ENCODE measurements at places on chromosomes 4 and X.

DNA sequence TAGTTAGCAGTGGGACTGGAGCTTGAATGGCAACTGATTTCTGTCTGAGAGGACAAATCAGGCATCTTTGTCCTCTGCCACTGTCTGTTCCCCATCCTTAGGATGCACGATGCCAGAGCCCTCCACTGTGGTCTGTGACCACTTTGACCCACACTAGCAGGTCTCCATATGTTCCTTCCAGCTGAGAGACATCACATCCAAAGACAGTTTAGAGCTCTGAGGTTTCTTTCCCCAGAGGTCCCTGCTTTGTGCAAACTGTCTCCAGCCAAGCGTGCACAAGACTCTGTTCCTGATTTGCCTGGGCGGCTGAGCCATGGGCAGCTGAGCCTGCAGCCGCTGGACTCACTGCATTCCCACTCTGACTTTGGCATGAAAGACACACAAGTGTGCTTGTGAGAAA, 98.0 kb downstream of the PTTG2 start:
- DNase-seq = no peak

- no peak for DNase-seq
Measured at GRCh38 chrX:67693928-67694327, 150.1 kb downstream of the AR start.

DNA sequence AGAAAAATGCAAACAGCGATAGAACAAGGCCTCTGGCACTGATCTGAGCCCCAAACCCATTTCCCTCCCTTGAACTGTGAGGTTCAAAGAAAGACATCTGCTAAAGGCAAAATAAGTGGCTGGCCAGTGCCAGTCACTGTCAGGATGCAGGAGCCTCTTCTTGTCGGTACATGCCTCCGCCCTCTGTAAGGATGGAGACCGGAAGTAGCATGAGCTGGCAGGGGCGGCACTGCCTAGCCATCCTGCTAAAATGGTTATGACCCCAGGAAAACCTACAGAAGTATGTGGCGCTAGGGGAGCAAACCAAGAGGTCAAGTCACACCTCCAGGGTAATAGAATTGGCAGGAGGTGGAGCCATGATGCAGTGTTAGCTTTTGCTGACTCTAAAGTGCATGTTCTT, 180.3 kb downstream of the DCLK2 start:
- DNase-seq = no peak

DNA sequence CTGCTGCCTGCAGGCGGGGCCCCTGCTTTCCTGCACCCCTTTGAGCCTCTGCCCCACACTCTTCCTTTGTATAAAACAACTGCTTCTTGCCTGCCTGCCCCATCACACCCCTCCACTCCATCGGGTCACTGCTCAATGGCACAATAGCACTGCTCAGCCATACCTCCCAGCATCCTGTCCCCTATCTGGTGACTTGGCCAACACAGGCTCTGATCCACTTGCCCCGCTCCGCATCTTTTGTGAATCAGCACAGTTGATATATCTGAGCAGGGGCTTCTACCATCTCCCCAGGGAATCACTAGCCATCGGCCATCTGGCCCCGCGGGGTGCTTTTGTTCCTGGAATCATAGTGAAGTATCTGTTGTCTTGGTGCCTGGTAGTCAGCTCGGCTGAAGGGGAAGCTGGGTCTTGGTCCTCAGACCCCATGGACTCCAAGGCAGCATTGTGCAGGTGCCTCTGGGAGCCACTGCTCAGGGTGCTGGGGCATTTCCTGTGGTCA, 45.3 kb downstream of the MAP7D3 start:
- no peak for DNase-seq

DNA sequence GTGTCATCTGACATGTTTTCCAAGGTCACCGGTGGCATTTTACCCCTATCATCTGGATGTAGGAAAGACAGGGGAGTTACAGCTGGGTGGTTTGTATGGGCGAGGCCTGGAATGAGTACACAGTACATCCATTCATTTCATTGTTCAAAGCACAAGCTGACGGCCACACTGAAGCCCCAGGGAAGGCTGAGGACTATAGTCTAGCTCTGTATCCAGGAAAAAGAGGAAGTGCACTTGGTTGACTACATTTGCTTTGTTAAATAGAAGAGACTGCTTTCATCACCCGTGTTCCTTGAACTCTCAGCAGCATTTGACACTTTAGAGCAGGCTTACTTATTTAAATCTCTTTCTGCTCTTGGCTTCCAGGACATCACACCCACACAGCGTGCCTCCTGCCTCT, 1041.0 kb upstream of the TENM3 start:
- DNase-seq = no peak

DNA sequence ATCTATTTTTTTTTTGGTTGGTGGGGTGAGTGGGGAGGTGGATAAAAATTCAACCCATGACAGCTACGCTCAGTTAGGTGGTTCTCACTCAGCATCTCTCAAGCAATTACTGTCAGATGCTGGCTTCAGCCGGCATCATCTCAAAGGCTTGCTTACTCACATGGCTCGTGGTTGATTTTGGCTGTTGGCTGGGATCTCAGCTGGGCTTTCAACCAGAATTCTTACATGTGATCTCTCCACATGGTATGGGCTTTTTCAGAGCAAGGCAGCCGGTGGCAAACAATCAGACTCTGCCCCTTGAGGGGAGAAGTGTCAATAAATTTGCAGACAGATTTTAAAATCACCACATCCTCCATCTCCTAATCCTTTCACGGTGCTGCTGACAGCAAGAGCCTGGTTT, 47.2 kb downstream of the SLC34A2 start:
- DNase-seq = no peak

DNA sequence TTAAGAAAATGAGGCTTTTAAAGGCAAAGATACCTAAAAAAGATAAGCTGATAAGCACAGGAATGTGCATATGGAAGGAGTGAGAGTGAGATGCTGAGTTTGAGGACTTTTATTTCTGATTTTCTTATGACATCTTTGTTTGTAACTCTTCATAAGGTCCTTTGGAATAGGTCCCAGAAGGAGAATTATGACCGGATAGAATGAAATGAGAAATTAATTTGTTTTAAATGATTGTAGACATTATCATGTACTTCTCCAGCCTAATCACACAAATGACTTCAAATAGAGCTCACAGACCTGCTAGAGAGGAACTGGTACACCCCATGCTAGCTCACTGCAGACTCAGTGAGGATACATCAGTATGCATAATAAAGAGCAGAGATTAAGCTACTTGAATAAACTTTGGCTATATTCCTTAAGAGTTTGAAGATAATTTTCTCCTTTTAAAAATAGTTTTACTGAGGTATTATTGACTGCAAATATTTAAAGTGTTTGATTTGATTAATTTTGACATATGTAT, 5.6 kb downstream of the GK2 start:
- DNase-seq = no peak
